Heart left ventricle (tissue), 16 donors: ENCODE measurements at places on chromosomes 16 and 17.

- DNase-seq = no peak
Measured at GRCh38 chr16:55488306-55488705, 9.3 kb downstream of the MMP2 start.

DNA sequence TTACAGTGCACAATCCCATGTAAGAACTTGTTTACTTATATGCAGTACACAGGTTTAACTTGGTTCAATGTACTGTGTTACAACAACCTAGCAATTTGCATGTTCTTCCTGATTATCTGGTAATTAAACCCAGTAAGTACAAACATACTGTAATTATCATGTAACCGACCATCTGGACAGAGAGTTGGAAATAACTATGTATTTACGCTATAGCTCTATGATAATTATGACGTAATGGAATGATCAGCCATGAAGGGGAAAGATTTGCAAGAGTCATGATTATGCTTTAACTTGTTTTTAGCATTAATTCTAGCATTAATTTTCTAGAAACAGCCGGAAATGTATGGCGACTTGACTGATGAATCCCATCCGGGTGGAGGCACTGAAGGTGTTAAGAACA, 74.8 kb upstream of the SALL1 start:
- DNase-seq = no peak

DNA sequence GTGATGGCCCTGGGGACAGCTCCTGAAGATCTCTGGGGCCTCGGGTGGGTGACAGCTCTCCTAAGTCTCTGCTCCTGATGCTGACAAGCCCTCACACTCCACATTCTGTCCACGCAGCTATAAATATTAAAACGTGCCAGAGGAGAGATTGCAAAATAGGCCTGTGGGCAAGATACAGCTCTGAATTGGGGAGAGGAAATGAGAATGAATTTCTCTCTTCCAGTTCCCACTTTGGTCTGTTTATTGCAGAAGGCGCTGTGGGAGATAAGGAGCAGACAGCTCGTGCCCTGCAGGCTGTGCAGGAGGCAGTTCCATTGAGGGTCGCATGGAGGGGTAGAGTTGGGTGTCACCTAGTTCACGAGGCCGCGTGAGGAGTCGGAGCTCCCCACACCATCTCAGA, 87.5 kb upstream of the SDK2 start:
- no peak for DNase-seq

- DNase-seq = no peak
Measured at GRCh38 chr17:52160136-52160567, 1.6 kb upstream of the CA10 start.
